Hematopoietic multipotent progenitor cell treated with erythropoietin and hydrocortisone succinate and interleukin-3 and kit ligand, for 6 days (in vitro differentiated cells): ENCODE measurements at places on chromosomes 16 and 17.

DNA sequence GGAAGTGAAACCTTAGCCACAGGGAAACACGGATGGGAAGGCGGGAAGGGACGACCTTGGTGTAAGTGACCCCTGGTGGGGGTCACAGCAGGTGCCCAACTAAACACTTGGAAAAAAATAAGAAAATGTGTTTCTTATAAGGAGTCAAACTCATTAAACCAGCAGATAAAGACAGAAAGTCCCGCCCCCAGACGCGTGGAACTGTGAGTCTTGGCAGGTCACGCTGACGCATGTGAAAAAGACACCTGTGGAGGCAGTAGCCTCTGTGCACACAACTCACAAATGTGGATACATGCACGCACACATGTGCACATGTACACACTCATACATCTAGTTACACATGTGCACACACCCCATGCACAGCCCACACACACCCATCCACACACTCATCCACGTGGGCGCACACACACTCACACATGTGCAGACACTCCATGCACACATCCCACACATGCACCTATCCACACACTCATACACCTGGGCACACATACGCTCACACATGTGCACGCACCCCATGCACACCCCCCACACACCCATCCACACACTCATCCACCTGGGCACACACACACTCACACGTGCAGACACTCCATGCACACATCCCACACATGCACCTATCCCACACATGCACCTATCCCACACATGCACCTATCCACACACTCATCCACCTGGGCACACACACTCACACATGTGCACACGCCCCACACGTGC is 432.4 kb downstream of the SOX9 start:
- no peak for DNase-seq

- DNase-seq = no peak
Observed at GRCh38 chr17:36627101-36627500, 25.7 kb downstream of the MRM1 start.

- DNase-seq = no peak
Observed at GRCh38 chr16:53953336-53953735, 249.4 kb downstream of the FTO start.

DNA sequence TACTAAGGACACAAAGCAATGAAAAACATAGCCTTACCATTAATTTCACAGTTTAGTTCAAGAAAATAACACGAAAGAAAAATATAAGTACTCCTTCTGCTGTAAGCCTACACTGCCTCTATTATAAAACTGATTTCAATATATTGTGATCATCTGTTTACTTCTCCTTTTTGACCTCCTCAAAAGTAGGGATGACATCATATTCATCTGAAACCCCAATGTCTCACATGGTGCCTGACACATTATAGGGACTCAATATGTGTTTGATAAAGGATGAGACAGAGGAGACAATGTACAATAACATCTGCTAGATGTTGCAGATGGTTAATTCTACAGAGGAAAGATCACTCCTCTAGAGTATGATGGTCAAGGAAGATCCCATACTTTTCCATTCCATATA is 118.4 kb upstream of the NOG start:
- DNase-seq = no peak

DNA sequence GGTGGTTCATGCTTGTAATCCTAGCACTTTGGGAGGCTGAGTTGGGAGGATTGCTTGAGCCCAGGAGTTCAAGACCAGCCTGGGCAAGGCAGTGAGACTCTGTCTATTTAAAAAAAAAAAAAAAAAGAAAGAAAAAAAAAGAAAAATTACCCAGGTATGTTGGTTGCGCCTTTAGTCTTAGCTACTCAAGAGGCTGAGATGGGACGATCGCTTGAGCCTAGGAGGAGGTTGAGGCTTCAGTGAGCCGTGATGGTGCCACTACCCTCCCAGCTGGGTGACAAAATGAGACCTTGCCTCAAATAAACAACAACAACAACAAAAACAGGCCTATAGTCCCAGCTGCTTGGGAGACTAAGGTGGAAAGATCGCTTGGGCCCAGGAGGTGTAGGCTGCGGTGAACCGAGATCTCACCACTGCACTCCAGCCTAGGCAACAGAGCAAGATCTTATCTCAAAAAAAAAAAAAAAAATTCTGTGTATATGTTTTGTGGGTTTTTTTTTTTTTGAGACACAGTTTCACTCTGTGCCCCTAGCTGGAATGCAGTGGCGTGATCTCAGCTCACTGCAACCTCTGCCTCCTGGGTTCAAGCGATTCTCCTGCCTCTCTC is 12.5 kb upstream of the ANKRD40CL start:
- DNase-seq = no peak

- DNase-seq = no peak
Observed at GRCh38 chr17:79695293-79695790, 35.4 kb upstream of the ENPP7 start.

DNA sequence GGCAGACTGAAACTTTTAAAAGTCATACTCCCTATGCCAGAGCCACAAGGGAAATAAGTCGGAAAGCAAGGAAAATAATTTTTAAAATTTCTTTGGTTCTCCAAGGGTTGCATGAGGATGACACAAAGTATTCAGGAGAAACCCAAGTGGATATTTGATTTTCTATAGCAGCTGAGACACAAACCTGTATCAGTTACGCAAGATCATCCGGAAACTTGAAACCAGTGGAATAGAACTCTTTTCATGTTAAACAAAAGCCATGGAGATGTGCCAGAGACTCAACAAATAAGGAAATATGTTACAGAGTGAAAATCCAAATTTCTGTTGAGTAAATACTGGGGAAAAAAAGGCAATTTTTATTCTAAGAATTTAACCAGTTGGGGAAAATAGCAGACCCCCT is 294.7 kb downstream of the KIF2B start:
- DNase-seq = no peak

DNA sequence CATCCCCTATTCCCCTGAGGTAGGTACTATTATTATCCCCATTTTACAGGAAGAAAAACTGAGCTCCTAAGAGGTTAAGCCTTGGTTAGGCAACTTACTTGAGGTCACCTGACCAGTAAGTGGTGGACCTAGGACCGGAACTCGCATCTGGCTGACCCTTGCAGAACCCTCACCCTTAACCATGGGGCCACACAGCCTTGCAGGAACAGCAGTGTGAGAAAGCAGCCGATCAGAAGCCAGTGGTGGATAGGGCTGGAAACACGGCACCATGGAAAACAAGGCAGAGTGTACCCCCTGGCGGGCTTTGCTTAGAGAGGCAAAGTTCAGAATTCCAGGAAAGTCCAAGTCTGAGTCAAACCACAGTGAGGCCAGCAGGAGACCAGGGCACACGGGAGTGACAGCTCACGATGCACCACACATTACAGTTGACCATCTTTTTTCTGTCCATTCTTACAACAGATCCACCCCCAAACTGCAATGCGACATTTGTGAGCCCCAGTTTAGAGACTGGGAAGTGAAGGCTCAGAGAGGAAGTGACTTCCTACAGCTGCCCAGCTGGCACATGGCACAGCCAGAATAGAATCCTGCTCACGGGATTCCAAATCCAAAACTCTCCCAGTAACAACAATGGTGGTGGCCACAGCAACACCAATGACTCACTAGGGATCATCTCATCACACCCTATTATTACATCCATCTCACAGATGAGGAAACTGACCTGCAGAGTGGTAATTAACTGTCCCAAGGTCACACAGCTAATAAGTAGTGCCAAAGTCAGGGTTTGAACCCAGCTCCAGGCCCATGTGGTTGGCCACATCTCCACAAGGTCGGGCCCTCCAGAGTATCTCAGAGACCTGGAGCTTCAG is 20.3 kb downstream of the KIFC3 start:
- DNase-seq = no peak

DNA sequence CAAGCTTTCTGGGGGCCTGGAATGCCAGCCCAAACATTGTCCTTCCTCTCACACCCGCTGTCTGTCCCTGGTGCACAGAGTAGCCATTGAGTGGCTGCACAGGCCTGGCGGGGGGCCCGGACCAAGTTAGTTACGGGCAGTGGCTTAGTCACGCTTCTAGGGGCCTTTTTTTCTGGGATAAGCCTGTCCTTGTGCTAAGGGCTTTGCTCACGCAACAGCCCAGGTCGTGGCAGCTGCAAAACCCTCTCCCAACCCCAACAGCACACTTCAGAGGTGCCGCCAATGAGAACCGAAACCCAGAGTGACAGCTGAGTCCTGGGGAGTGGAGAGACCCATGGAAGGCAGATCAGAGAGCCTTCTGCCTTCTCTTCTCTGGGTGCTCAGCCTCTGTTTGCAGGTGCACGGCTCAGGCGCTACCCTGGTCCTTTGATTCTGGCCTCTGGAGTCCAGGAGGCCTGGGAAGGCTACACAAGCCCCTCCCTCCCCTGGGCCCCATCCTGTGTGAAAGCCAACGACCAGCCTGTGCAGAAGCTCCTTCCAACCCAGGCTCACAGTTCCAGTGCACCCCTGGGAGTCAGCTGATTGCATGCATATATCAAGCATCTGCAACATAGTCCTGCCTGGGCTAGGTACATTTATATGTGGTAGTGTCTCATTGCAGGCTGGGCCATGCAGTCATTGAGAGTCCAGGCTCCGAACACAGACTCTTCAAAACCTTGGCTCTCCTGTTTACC is 9.1 kb downstream of the WSCD1 start:
- DNase-seq = no peak

GRCh38 chr16:12964461-12964860 is 63.1 kb downstream of the SHISA9 start:
- no peak for DNase-seq

DNA sequence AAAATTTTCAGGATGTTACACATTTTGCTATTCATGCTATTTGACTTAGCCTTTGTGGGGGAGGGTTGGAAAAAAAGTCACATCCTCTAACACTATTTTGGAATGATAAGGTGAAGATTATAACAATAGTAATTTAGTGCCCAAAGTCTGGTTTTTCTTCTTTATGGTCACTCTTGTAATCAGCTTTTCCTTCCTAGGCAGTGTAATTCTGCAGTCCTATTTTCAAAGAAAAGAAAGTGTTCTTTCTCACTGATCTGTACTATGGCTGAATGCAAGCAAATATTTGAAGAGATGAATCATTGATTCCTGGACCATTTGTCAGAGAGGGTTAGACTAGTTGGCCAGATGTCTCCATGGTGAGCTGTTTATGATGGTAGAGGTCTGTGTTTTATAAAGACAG is 8.4 kb downstream of the RSPRY1 start:
- DNase-seq = no peak

GRCh38 chr16:56192635-56192945 is 1.3 kb downstream of the GNAO1 start:
- DNase-seq = no peak

GRCh38 chr16:68290450-68290849 is 20.3 kb downstream of the SLC7A6OS start:
- DNase-seq = no peak

DNA sequence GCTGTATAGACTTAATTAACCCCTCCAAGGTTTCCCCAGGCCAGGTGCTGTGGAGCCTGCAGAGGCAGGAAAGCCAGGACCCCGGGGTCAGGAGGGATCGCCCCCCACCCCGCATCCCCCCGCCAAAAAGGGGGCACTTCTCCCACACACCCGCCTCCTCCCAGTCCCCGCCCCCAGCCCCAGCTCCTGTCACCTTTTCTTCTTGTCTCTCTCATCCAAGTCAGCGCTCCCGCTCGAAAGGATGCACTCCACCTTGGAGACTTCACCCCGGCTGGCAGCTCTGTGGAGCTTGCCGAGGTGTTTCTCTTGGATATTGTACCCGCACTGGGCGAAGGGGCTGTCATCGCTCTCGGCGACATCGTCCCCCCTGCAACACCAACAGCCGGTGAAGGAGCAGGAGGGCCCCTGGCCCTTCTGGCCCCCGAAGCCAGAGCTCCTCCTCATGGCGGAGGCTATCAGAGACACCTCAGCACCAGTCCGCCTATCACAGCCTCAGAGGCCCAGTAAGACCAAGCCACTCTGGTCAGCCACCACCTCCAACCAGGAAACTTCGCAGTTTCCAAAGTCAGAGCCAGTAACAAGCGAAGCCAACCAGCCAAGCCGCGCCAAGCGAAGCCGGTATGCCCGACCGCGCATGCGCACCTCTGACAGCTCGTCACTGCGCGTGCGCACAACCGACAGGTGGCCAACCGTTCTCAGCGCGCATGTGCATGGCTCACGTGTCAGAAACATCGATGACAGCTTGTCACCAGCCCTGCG is 52.5 kb downstream of the SHCBP1 start:
- DNase-seq = no peak

- no peak for DNase-seq
Observed at GRCh38 chr17:30573603-30574175, 96.5 kb downstream of the GOSR1 start.

DNA sequence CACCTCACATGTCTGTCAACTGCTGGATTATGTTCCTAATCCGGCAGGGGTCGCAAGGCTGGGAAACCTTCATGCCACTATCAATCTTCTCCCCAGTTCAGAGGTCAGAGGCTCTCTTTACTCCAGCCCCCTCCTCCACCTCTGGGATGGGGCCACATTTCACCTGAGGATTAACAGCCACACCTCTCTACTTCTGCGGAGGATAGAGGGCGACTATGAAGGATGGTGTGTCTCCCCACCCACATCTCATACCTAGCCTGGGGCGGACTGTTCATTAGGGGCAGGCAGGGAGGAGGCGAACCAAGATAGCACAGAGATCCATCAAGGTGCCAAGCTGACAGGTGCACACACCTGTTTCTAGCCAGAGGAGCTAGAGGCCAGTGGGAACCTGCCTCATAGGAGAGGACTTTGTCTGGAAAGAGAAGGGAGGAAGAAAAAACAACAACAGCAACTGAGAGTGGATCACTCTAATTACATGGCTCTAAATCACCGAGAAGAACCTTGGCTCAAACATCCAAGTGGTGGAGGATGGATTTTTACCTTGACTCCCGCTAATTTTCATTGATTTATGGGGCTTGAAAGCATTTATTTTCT is 41.9 kb upstream of the SKAP1 start:
- DNase-seq = no peak
